Iris pigment epithelial cell (primary cell): ENCODE measurements at places on chromosomes 4 and X.

DNA sequence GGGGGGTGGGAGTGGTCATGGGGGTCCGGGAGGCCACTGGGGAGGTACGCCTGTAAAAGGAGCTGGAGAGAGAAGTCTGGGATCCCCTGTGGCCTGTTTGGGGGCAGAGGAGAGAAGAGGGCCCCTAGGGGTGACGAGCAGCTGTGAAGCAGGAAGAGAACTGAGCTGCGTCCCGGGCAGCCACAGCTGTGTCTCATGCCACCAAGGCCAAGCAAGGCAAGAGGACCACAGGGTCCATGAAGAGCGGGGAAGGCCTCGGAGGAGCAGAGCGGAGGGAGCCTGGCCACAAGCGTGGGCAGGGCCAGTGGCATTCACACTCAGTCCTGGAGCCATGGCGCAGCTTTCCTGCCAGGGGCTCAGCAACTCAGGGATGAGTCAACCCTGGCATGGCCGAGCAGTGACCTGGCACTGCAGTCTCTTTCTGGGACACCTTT lies 13.6 kb upstream of the NAT8L start:
- no peak for DNase-seq

GRCh38 chrX:152024710-152025109 lies 50.2 kb upstream of the GABRE start:
- DNase-seq: no peak

DNA sequence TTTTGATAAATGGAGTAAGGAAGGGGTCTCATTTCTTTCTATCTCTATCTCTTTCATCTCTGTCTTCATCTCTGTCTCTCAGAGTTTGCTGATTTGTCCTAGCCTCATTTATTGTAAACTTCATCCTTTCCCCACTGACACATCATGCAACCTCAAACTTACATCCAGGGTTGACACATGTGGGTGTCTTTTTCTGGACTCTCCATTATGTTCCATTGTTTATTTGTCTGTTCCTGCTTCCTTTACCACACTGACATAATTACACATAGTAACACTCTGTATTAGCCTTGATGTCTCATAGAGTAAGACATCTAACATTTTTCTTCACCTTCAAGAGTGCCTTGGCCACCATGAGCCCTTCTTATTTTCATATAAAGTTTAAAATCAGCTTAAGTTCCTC lies 8.1 kb upstream of the SRD5A3 start:
- DNase-seq: no peak

DNA sequence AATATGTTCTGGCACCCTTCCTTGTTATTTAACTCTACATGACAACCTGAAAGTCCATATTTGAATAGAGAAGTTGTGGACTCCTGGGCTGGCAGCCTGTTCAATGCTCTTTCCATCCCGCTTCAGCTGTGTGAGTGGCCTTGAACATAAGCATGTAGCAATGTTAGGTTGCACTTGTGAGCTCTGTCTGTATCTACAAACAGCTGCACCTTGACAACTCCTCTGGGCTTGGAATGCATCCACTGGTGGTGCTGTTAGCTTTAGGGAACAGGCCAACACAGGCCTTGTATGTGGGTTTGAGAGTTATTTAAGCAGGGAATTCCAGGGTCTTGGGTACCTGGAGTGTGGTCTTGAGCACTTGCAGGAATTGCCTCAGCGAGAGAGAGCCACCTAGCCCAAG lies 141.2 kb downstream of the DTHD1 start:
- DNase-seq: no peak

- peak; percentile 50 for DNase-seq
These were observed 25.7 kb upstream of the TRPC3 start for GRCh38 chr4:121977251-121978171.

- peak; percentile 42 for DNase-seq
These were observed 179.1 kb upstream of the MAB21L2 start for GRCh38 chr4:150402871-150403272.

- no peak for DNase-seq
These were observed 187.2 kb downstream of the NPFFR2 start for GRCh38 chr4:72218953-72219352.

DNA sequence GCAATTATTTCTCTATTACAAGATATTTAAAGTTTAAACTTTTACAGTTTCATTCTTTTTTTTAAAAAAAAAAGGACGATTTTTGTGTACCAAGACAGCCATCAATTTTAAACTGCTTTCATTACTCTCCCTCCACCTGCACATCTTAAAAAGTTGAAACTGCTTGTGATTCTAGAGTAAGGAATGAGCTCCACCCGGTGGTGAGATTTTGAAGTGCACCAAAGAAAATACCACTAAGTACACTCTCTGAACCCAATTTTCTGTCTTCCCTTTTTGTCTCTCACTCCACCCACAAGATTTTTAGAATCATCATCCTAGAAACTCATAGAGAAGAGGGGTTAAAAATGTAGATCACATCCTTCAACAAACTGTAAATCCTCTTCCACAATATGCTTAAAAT lies 91.3 kb upstream of the WDR44 start:
- peak; percentile 50 for DNase-seq

DNA sequence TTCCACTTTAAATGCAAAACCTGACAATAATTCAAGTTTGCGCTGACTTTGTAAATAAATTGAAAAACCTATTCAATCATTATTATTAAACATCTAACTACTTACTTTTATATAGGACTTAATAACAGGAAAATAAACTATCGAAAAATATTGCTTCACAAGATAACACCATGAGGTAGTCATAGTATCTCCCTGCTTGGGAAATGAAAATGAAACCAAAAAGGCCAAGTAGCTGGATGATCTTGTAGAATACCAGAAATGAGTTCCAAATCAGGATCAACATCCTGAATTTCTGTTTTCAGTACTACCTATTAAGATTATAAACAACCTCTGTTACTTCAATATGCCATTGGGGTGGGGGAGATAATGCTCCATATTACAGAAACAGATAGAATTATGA lies 58.9 kb downstream of the CHIC2 start:
- DNase-seq: peak; percentile 80
